ENCODE measurements at places on chromosomes 1 and 21. TPM values are rescaled to one million over a fixed set of nuclear protein-coding genes. Genes with fewer than 3 reads are reported as not detected.

DNA sequence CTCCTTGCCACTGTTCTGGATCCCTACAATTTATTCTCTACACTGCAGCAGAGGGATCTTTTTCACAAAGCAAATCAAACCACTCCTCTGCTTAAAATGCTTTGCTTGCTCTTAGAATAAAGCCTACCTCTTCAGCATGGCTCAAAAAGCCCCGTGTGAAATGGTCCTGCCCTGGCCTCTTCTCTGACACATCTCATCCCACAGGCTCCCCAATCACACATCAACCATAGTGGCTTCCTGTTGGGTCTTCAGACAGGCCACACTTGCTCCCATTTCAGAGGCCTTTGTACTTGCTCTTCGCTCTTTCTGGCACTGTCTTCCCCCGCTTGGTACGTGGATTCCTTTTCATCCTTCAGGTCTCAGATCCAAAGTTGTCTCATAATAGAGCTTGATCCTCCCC, 44.3 kb upstream of the PLXNA2 start:
- no peak for DNase-seq

Gene CMPK1
- total RNA-seq = 94.5 TPM

- DNase-seq = no peak
Measured at GRCh38 chr1:169765580-169766331, 29.0 kb downstream of the METTL18 start.

- DNase-seq = no peak
Measured at GRCh38 chr1:197327776-197328364, 59.8 kb downstream of the CRB1 start.

DNA sequence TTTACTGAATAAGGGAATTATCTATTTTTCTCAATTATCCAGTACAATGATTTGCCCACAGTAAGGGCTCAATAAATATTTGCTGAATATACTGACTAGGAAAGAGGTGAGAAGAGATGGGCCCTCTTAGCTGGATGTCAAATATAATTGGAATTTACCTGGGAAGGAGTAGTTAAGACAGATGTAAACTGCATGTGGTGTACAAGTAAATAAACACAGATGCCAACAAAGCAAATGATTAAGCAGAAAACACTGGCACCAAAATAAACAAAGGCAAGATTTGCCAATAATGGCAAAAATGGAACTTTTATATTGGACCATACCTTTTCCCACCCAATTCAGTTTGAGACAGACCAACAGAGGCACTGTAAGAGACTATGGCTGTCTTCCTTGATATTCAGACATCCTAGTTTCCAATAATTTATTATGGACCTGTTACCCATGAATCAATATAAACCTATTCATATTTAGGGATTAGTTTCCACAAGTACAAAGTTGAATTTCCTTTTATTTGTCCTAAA, 7.4 kb downstream of the PNRC2 start:
- no peak for DNase-seq

Gene CRYAA
- total RNA-seq = not detected

DNA sequence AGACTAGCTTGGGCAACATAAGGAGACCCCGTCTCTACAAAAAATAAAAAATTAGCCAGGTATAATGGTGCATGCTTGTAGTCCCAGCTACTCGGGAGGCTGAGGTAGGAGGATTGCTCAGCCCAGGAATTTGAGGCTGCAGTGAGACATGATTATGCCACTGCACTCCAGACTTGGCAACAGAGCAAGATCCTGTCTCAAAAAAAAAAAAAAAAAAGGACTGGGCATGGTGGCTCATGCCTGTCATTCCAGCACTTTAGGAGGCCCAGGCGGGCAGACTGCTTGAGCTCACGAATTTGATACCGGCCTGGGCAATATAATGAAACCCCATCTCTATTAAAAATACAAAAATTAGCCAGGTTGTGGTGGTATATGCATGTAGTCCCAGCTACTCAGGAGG, 47.3 kb upstream of the BCL10 start:
- no peak for DNase-seq

DNA sequence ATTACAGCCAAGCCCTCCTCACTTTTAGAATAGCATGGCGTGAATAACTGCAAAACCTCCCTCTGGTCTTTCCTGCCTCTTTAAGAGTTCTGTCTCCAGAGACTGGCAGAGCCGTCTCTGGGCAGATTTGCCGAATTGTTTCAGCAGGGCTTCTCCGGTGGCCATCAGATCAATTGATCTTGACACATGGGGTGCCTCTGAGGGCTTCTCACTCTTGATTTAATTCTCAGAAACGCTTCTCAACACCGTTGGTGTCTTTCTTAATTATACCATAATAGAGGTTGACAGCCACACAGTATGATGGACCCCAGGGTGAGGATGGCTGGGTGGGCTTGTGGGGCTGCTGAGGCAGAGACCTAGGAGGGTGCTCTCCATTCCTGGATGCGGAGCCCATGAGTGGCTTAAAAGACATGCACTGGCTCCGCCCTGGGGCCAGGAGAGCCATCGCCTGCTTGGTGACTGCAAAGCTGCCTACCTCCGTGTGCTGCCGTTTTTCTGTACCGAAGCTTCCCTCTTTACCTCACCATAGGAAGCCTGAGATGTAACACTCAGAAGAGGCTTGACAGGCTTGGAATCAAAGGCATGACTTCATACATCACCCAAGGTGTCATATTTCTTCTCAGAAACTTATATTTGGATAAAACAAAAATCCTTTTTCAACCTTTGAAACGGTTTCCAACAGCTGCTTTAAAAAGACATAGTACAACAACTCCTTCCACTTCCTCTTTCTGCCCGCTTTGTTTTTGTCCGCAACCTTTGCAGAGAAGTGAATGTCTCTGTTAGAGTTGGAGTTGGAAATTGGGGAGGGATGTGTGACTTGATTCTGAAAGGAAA, 82.9 kb downstream of the GALNT2 start:
- no peak for DNase-seq

- no peak for DNase-seq
Measured at GRCh38 chr1:172004671-172005070, 163.4 kb downstream of the DNM3 start.

GRCh38 chr1:55310505-55310971, 95.4 kb upstream of the USP24 start:
- DNase-seq = peak; percentile 95

Gene CFH
- total RNA-seq = 4.0 TPM

GRCh38 chr1:218485241-218485928, 140.2 kb downstream of the TGFB2 start:
- peak; percentile 39 for DNase-seq

Gene DNAJC16
- 16.0 TPM for total RNA-seq

Gene VWA1
- 4.1 TPM for total RNA-seq

DNA sequence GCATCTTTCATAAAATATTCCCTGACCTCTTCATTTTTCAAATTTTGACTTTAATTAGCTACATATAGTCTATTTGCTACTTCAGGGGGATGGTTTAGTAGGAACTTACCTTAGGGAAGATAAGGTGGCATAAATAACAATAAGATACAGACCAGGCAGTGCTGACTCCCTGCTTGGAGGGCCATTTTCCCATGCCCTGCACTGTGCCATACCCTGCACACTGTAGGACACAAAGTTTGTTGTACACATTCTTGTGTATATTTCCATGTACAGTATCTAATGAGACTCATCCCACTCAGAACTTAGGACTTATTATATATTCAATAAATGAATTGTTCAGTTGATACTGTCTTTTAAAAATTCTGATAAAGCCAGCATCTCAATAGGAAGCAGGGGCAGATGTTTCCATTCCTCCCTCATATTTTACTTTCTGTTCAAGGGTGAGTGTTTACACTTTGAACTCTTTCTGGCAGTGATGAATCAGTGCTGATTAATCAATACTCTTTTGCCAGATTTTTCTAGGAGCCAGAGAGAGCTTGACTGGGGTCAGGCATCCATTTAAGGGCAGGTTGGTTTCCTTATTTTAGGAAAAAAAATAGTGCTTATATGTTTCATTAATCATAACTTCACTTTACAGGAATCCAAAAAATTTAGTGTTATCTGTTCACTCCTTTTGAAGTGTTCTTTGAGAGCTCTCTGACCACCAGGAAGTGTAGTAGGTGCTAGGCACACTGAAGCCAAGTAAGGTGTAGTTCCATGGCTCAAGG, 30.6 kb downstream of the MPZL1 start:
- DNase-seq = peak; percentile 49

- DNase-seq = no peak
Measured at GRCh38 chr21:32096411-32096810, 182.4 kb downstream of the MIS18A start.

Gene OR6Y1
- not detected for total RNA-seq

GRCh38 chr1:159121526-159121925, 45.0 kb upstream of the AIM2 start:
- no peak for DNase-seq

DNA sequence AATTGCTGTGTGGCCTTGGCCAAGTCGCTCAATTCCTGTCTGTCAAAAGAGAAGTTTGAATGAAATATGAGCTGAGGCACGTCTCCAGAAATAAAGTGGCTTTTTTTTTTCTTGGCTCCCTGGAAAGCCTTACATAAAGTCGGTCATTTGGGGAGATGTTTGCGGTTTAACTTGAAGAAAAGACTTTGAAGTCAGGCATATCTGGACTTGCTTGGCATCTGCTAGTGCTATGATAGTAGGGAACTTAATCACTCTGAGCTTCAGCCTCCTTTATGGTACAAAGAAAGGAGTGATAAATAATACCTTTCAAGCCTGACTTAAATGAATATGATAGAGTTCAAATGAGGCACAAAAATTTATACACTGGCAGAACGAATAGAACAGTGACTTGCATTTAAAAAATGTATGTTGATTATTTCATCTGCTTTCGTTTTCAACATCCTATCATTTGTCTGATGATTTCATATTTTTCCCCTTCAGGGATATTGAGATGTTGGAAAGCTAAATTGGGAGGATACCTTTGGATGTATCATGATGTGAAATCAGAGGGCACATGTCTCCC, 60.2 kb downstream of the FASLG start:
- DNase-seq = peak; percentile 90

DNA sequence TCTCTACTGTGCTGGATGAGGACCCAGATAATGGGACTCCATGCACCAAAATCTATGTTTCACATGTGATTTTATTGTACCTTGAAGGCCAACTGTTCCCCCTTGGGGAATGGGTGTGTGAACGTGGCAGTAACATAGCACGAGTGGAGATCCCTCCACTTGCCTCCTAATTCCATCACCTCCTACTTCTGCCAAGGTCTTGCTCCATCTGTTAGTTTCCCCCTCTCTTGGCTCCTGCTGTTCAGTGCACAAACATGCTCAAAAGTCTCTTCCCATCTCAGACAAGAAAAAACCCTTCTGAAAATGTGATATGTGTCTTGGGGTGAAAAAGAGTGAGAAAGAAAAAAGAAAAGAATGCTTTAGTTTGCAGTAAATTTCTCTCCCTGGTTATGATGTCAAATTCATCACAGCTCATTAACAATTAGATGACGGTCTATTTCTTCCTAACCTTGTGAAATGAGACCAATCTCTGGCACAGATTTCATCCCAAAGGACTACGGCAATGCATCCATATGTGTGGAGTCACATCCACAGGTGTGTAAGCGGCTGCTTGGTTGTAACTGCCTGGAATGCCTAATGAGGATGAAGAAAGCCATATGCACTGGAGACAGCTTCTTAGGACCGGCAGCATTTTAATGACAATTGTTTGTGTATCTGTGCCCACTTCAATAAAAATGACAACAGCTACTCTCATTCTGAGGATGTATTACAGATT, 79.3 kb upstream of the DIRAS3 start:
- no peak for DNase-seq

DNA sequence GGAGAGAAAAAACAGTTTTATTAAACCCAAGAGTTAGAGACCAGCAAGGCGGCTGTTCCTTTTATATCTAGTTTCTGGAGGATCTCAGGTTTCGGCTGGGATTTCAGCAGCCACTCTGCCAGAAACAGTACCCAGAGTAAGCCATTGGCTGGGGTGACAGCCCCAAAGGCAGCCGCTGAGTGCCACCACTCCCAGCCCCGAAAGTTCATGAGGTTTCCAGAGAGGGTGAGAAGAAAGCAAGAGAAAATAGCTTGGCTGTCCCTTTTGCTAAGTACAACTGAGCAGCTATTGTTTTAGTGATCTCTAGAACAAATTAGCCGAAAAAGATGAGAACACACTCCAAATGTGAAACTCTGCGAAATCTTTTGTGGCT, 1.2 kb downstream of the SH3BGR start:
- DNase-seq = no peak

Gene CIART
- 8.1 TPM for total RNA-seq

Gene TDRD10
- total RNA-seq = not detected

Gene UMODL1
- not detected for total RNA-seq

Gene PTCH2
- total RNA-seq = 0.24 TPM

- no peak for DNase-seq
Measured at GRCh38 chr1:59057796-59058195, 239.1 kb upstream of the FGGY start.

Gene FAM177B
- not detected for total RNA-seq

- no peak for DNase-seq
Measured at GRCh38 chr1:4053160-4053748, 153.2 kb upstream of the C1orf174 start.

Gene OLFML3
- 0.83 TPM for total RNA-seq

Gene GBP6
- total RNA-seq = 1.0 TPM

DNA sequence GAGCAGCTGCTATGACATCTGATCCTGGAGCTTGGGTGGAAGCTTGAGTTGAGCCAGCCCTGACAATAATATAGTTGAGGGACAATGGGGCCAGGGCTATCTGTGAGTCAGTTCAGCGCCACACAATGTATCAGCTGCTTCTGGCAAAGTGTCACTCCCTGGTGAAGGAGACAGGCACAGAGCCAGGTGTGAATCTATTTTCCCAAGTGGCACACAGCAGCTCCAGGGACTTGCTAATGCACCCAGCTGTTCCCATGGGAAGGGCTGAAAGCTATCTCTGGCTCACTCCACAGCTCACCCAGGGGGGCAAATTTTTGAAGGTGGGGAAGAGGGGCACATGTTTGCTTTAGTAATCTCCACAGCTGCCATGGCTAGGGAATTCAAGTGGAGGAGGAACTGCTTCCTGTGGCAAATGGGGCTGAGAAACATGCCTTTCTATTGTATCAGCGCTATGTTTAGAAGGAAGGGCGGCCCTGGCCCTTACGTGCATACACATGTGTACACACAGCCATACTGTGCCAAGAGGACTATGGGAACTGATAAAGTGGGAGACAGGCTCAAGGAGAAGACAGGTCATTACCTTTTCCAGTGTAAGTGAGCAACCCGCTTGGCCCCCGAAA, 2.2 kb downstream of the CYB5R1 start:
- DNase-seq = peak; percentile 38

Gene NBPF15
- 36.2 TPM for total RNA-seq

Gene KIF14
- 4.7 TPM for total RNA-seq

Gene LRRC38
- total RNA-seq = not detected

Gene SEMA6C
- total RNA-seq = 1.6 TPM

- peak; percentile 82 for DNase-seq
Measured at GRCh38 chr1:183070923-183071618, 47.9 kb downstream of the LAMC1 start.

GRCh38 chr1:160420881-160421842, 20.8 kb downstream of the VANGL2 start:
- no peak for DNase-seq

DNA sequence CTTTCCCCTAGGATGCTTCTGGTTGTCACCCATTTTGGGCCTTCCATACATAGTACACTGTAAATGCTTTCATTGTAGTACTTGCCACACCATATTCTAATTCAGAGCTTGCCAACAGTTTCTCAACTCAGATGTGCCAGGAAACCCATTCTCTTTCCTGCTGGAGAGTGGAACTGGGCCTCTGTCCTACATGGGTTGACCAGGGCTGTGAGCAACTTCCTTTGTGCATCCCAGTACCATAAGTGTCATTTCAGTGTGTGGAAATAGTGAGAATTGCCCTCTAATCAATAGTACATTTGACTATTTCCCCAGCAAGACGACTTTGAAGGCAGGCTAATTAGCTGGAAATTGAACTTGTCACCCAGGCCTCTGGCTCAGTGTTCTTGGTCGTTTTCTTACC, 74.8 kb downstream of the MTR start:
- DNase-seq = no peak

Gene HORMAD1
- not detected for total RNA-seq

Gene CAPN2
- total RNA-seq = 516 TPM
